LHCN-M2 (cell line): ENCODE measurements at places on chromosomes 16 and 17. TPM values are rescaled to one million over a fixed set of nuclear protein-coding genes. Genes with fewer than 3 reads are reported as not detected.

Gene PRSS21
- not detected in 2 replicates for total RNA-seq

DNA sequence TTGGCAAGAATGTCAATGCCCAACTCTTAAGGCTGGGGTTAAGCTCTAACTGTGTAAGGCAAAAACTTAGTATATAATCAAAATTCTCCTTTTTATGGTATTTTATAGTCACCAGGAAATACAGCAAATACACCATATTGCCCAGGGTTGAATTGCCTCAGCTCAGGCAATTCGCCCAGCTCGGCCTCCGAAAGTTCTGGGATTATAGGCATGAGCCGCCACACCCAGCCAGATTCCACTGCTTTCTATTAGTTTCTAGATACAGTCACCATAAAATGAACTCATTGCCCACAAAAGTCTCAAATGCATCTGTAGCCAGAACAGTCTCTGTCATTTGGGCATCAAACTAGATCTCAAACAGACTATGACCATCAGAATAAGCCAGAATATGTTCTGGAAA is 238.7 kb upstream of the TOX3 start:
- DNase-seq, result no peak

DNA sequence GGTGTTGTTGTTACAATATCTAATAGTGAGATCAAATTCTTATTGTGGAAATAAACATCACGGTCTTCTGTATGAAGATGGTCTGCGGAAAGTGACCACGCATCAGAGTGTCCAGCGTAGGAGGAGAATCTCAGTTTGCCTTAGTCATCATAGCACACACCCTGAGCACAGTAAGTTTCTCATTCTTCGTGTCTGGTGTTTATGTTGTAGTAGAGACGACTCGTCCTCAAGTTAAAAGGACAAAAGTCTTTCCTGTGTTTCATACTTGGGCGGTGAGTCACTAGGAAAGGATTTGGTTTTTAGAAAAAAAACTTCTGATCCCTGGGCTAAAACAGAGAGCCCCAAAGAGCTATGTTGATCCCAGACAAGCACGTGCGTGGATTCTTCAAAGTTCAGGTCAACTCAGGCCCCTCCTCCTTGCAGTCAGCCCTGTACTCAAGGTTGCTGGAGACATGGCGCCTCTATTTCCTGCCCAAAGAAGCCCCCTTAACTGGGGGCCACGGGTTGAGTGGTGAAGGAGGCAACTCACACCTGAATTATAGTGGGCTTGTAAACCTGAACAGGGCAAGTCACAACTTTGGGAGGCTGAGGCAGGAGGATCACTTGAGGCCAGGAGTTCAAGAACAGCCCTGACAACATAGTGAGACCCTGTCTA is 170.4 kb downstream of the ZFHX3 start:
- peak; percentile 94 for DNase-seq

Gene DPEP2NB
- not detected in 2 replicates for total RNA-seq

DNA sequence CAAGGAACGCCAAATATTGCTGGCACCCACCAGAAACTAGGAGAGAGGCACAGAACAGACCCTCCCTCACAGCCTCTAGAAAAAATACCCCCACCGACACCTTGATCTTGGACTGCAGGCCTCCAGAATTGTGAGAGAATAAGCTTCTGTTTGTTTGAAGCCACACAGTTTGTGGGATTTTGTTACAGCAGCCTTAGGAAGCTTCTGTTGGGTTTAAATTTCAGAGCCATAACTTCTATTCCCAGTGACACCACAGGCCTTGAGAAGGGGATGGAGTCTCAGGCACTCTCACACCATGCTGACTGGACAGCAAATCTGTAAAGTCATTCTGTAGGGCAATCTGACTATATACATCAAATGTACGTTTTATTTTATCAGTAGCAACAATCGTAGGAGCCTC is 38.6 kb downstream of the RNF112 start:
- no peak for DNase-seq

Gene TPSD1
- total RNA-seq, result not detected in 2 replicates

Gene SMTNL2
- not detected in 2 replicates for total RNA-seq

DNA sequence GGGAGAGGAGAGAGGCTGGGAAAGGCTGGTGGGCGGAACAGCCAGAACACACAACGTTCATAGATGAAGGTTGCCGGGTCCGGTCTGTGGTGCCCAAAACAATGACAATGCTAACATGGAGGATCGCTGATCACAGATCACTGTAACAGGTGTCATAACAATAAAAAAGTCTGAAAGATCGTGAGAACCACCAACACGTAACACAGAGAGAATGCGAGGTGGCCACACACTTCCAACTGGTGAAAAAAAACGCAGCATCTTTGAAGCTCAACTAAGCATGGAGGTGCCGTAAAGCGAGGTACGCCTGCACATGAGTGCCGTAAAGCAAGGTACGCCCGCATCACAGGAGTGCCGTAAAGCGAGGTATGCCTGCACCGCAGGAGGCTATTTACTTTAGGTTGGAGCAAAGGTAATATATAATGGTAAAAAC is 42.3 kb downstream of the ABR start:
- DNase-seq, result no peak

DNA sequence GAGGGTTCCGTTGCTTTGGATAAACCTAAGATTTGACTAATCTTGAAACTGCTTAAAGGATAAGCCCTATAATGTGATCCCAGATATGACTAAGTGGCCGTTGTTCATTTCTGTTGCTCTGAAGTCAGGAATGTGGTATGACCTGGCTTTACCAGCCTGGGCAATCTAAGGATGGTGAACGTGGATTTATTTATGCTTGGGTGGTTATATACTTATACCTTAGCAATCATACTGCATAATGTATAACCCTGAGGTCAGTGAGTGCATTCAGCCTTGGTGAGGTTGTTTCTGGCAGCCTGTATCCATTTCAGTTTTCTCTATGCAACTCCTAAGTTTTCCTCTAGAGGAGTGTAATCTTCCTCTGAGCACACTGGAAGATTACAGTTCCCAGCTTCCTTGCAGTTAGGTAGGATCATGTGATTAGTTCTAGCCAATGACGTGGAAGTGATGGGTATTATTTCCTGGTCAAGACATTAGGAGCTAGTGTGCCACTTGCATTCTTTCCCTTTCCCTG is 41.9 kb downstream of the FTO start:
- peak; percentile 75 for DNase-seq

GRCh38 chr17:2905269-2905668 is 109.0 kb downstream of the RAP1GAP2 start:
- no peak for DNase-seq

GRCh38 chr16:78648517-78648916 is 549.1 kb downstream of the WWOX start:
- no peak for DNase-seq

GRCh38 chr17:64103391-64104364 is 26.3 kb downstream of the ERN1 start:
- peak; percentile 81 for DNase-seq

- DNase-seq, result peak; percentile 53
Measured at GRCh38 chr17:13031718-13032350, 14.0 kb upstream of the ELAC2 start.

- DNase-seq, result peak; percentile 29
Measured at GRCh38 chr17:13016881-13017654, 759 bp downstream of the ELAC2 start.

Gene SLC12A3
- total RNA-seq, result 0.11 TPM in 1 of 2 replicates, not detected in the other
